ENCODE measurements at places on chromosomes 7 and 10.
A peak's percentile ranks its signal among the peaks of the same experiment; 100 is the strongest.

- no peak for DNase-seq
Observed at GRCh38 chr10:104449391-104449790, 95.8 kb downstream of the CFAP58 start.

DNA sequence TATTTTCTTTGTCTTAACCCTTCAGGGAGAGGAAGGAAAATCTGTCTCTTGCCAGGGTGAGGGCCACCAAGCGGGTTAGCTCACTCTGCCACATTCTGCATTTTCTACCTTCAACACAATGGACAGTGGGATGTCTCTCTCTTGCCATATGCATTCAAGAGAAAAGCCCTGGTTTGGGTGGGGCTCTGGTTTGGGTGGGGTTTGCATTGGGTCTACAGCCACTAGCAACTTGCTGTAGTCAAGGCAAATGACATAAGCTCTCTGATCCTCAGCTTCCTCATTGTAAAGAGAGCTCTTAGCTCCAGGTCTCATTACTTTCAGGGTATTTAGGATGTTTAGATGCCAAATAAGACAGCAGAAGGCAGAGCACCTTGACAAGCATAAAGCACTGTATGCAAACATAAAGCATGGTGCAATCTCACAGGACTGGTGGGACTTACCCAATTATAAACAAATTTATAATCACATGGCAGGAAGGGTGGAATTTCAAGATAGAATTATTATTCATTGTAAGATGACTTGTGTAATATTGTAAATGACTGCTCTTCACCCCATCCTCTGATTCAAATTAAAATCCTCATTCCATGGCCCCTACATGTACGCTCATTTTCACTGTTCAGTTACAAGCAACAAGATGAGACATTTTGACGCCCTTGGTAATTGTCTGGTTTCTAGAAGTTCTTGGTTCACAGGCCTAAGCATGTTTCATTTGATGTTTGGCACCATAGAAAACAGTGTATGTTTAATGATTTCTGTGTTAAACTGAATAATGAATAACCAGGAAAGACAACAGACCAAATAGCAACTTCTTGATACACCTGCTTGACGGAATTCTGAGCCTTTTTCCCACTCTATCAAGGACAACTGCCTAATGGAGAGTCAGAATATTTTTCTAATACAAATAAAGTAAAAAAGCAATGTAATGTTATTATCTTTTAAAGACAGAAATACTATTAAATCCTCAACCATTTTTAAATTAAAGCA is 258.9 kb downstream of the KCNMA1 start:
- DNase-seq: no peak

- no peak for DNase-seq
Observed at GRCh38 chr7:121544726-121545125, 148.6 kb upstream of the FAM3C start.

GRCh38 chr10:48333856-48334255 is 27.4 kb downstream of the MAPK8 start:
- DNase-seq: no peak

GRCh38 chr10:53682458-53682857 is 909.9 kb upstream of the MBL2 start:
- no peak for DNase-seq

GRCh38 chr7:44748045-44748947 is at the start of gene ZMIZ2:
Gene ZMIZ2, plus strand, starts transcription at chr7:44748847. Its CDS starts 7,403 bp downstream, at chr7:44756250.
- peak; percentile 82 for DNase-seq

DNA sequence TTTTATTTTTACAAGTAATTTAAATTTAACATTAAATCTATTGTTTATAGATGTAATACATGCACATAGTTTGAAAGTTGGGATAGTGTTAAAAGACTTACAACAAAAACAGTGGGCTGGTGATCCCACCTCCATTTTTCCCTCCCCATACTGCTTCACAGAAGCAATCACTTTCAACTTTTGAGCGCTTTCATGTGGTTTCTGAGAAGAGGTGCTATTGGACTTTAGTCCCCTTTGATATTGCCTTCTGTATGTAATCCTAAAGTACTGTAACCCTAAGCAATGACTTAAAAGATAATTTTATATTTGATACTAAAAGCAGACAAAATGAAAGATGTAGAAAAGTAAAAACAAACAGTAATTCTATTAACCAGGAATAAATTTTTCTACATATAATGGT is 88.1 kb upstream of the FAM171A1 start:
- DNase-seq: no peak

All from stimulated activated CD8-positive, alpha-beta memory T cell treated with anti-CD3 and anti-CD28 coated beads, Interleukin-15, amount 100 ng/mL, for 4 hours (primary cell).